Stimulated activated CD4-positive, alpha-beta T cell treated with anti-CD3 and anti-CD28 coated beads, Interleukin-1b, Interleukin-23, amount 100 ng/mL, for 1 hour (primary cell): ENCODE measurements at places on chromosomes 3 and 15.

GRCh38 chr3:125245521-125245920 lies 33.0 kb upstream of the SLC12A8 start:
- DNase-seq, result no peak

DNA sequence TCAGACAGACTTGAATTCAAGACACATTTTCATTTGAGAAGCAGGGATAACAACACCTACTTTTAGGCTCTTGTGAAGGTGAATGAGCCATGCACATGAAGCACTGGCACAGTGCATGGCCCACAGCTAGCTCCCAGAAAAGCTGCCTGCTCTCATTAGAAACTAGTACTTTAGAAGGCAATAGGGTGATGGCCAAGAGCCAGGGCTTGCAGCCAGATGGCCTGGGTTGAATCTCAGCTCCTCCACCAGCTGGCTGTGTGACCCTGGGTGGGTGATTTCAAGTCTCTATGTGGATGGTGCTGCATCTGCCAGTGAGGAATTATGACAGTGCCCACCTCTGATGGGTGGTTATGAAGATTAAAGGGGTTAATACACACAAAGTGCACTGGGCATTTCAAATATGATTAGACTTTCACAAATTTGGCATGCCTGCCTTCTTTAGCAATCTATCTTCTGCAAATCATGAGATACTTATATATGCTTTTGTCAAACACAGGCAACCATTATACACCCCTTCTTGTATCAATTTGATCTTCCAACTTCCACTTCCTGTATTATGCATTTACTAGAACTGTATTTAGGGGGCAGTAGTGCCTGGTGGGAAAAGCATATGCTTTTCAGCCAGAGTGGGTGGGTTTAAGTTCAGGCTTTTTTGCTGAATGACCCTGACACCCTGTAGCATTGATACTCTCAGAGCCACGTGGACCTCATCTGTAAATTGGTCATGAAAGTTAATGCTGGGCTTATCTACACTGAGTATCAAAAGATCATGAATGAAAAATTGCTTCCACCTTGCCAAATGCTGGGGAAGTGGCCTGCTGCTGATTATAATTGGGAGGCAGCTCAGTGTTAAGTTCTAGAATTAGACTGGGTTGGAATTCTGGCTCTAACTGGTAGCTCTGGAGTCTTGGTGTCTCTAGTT lies 34.7 kb upstream of the RBP1 start:
- DNase-seq, result no peak

GRCh38 chr3:184717399-184717983 lies 5.6 kb upstream of the MAGEF1 start:
- no peak for DNase-seq

- no peak for DNase-seq
Observed at GRCh38 chr15:71093054-71094024, 21.9 kb upstream of the THSD4 start.

- DNase-seq, result no peak
Observed at GRCh38 chr3:13080591-13080990, 7.4 kb upstream of the IQSEC1 start.

DNA sequence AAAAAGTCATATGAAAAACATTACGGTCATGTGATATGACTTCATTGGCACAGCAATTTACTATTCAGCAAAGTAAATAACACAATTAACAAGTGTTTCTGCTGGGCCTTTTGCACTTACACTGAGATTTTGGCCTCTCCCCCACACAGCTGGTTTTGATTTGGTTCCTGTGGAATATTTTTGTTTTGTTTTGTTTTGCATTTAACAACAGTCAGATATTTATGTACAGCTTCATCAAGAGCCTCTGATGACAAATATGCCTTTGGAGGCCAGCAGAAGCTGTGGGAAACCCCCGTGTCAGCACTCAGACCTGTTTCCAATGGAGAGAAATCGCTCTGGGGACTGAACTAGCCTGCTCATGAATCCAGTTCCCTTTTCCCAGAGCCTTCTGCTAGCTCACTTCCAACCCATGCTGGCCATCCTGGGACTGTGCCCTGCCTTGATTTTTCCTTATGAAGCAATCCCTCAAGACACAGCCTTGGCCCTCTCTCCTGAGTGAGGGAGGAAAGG lies 161.9 kb downstream of the ATG7 start:
- DNase-seq, result no peak

DNA sequence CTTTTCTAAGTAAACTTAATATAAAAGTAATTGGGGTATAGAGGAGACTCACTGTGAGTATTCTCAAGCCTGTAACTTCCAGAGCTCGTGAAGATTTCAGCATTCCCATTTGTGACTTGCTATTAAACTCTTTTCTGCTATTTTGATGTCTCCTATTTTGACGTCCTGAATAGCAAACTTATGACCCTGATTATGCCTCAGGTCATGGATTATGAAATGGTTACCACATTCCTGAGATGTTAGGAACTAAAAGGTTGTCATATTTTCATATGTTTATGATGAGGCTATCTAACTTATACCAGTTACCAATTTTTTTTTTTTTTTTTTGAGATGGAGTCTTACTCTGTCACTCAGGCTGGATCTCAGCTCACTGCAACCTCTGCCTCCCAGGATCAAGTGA lies 105.5 kb downstream of the ATG7 start:
- DNase-seq, result no peak

- DNase-seq, result no peak
Observed at GRCh38 chr3:16999161-16999560, 114.4 kb downstream of the PLCL2 start.

- no peak for DNase-seq
Observed at GRCh38 chr3:11307830-11308432, 35.7 kb downstream of the ATG7 start.

DNA sequence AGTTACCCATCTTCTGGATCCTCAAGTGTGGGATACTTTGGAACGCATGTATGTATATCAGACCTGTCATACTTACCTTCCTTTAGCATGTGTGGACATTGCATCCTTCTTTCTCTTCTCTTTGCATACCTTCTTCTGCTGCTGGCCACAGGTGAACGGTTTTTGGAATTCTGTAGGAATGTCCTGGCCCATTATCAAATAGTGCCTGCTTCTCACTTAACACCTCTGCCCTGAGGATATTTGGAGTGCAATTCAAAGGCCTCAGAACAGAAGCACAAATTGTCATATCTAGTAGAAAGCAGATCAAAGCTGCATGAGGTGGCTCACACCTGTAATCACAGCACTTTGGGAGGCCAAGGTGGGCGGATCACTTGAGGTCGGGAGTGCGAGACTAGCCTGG lies 34.1 kb upstream of the UACA start:
- DNase-seq, result no peak

- DNase-seq, result no peak
Observed at GRCh38 chr3:162141272-162141791, 644.7 kb downstream of the OTOL1 start.

DNA sequence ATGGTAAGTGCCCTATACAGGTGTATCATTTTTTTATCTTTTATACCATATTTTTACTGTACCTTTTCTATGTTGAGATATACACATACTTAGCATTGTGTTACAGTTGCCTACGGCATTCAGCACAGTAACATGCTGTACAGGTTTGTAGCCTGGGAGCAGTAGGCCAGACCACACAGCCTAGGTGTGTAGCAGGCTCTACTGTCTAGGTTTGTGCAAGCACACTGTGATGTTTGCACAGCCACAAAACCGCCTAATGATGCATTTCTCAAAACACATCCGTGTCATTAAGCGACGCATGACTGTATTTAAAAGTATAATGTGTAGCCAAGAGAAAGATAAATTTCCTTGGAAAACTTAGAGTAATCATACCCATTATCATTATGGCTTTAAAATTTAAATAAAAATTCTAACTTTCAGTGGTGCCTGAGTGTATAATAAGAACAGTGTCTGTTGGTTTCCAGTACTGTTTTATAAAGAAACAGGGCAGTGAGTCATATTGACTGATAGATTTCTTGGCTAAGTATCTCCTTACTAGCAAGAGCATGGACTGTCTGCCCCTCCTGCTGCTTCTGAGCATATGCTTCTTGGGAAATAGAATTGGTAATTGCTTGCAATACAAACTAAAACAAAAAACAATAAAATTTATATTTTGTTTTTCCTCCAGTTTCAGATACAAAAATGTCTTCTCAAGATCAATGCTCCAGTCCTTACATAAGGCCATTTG lies 18.3 kb downstream of the CALML4 start:
- DNase-seq, result no peak

GRCh38 chr3:19931180-19931692 lies 2.8 kb downstream of the EFHB start:
- no peak for DNase-seq

- DNase-seq, result no peak
Observed at GRCh38 chr3:117708601-117709000, 999.0 kb downstream of the TUSC7 start.

DNA sequence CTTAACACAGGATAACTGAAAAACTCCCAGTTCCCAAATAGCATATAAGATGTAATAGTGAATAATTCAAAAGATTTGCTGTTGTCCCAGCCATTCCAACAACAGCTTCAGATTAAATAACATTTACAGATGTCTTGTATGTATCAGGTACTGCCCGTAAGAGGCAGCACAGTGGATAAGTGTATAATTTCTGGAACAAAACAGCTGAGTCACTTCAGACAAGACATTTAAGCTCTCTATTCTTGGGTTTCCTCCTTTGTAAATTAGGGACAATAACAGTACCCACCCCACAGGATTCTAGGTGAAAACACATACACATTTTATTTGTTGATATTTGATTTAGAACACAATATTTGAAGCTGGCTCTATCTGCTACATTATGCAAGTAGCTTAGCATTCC lies 2.6 kb upstream of the WWTR1 start:
- DNase-seq, result no peak

GRCh38 chr15:81155375-81156218 lies 21.5 kb downstream of the CFAP161 start:
- DNase-seq, result no peak

DNA sequence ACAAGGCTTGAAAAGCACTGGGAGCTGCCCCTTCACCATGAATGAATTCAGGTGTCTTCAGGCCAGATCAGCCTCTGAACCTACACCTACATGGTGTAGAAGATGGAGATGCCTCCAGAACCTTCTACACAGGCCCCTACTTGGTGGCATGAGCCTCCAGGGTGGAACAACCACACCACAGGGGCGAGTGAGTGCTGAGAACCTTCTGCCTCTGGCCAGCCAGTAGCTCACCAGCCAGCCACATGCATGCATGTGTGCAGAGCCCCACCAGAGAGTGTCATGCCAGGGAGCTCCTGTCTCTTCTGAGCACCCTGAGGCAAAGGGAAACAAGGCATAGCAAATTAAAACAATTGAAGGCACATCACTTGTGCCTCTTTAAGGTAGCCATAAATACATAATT lies 161.8 kb upstream of the TOPAZ1 start:
- DNase-seq, result no peak

- no peak for DNase-seq
Observed at GRCh38 chr3:11703146-11703545, 59.4 kb upstream of the VGLL4 start.

GRCh38 chr3:50230794-50231125 lies 5.2 kb upstream of the GNAI2 start:
- DNase-seq, result no peak

- no peak for DNase-seq
Observed at GRCh38 chr3:45864760-45865519, 21.4 kb upstream of the CCR9 start.

DNA sequence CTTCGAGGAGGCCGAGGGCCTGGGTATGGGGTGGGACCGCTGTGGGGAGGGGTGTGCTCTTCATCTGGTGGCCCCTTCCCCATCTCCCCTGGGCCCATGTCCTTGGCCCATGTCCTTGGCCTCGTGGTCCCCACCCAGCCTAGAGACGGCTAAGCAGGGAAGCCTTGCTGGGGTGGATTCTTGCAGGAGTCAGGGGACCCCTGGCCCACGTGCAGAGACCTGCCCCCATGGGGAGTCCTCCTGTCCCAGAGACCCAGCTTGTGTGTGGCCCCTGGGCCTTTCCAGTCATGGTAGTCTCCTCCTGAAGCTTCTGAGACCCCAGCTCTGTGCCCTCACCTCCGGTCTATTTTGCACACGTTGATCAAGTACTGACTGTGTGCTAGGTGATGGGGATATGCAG lies 97.4 kb downstream of the TBC1D2B start:
- no peak for DNase-seq

DNA sequence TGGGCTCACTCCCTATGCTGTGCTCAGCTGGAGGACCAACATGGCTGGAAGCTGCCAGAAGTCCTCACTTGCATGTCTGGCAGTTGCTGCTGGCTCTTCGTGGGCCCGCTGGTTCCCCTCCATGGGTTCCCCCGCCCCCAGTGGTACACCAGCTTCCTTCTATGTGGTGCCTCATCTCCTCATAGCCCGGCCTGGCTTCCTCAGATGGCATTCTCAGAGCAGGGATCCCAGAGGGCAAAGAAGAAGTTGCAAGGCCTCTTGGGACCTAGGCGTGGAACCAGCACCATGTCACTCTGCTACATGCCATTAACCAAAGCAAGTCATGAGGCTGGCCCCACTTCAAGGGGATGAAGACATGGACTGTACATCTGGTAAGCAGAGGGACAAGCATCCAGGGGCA lies 2.9 kb upstream of the CFAP92 start:
- no peak for DNase-seq
